ENCODE measurements at places on chromosomes 13 and 19.

- peak; percentile 72 for DNase-seq
Observed at GRCh38 chr19:13588957-13589833, 82.9 kb upstream of the CACNA1A start.

DNA sequence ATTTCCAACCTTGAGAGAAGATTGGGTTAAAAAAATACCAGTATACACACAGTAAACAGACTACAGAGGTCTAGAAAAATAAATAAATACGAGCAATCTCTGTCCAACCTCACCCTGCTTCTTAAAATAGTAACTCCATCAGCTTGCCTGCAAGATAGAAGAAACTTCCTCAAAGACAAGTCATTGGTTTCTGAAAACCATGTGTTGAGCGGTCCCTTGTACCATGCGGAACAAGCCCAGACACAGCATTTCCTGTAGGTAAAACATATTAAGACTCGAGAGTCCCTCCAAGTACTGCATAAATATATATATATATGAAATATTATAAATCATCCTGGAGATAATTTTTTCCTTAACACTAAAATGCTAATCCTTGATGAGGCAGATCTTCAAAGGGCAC lies 157.4 kb downstream of the MZT1 start:
- no peak for DNase-seq

DNA sequence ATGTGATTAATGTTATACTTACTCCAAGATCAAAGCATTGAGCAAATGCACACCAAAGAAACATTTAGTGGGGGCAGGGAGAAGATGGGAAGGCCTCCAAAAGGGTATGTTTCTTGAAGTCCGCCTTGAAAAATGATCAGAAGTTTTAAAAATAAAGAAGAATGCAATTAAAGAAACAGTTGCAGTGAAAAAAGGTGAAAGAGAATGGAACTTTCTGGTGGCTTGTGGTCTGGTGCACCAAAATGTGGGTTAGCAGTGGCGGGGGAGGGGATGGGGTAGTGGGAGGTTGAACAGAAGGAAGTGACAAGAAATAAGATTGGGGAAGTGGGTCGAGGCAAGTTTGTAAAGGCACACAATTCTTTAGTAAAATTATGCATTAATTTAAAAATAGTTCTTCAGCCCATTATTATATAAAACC lies 2.5 kb downstream of the LCP1 start:
- DNase-seq = peak; percentile 94

DNA sequence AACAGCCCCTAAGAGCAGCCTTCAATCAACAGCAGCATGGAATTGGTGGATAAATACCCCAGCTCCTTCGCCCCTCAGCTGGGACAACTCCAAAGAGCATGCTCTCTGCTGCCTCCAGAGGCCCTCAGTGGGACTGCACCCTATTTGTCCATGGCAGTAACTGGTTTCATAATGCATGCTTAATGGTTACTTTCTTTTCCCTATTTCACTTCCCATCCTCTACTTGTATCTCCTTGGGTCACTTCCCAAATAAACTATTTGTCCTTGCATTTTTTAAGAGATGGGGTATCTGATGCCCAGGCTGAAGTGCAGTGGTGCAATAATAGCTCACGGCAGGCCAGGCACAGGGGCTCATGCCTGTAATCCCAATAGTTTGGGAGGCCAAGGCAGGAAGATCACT lies 13.5 kb upstream of the TPM4 start:
- DNase-seq = peak; percentile 74

DNA sequence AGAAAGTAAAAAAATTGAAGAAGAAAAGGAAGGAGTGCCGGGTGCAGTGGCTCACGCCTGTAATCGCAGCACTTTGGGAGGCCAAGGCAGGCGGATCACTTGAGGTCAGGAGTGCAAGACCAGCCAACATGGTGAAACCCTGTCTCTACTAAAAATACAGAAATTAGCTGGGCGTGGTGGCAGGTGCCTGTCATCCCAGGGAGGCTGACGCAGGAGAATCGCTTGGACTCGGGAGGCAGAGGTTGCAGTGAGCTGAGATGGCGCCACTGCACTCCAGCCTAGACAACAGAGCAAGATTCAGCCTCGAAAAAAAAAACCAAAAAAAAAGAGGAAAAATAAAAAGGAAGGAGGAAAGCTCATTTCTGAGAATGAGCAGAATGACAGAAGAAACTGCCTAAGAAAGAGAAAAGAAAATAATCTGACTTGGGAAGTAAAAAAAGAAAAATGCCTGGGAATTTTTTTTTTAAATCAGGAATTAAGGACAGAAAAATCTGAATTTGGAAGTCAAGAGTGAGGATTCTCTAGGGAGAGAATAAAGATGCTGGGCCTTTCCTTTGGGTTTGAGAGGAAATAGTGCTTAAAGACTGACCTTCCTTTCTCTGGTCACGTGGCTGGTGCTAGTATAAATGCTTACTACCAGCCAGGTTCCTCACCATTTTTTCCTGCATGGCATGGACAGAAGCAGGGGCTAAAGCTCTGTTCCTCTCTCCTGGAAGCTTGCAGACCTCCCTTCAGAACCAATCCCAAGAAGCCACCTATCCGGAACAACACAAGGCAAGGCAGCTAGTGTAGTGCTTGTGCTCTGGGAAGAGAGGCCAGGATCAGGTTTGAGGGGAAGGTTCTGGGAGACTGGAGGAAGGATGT lies at the start of gene FFAR2:
TSS of gene FFAR2 (plus strand) at position 652 of the 864 bp plus-strand sequence. CDS start 1,458 bp downstream, outside the sequence.
- no peak for DNase-seq

DNA sequence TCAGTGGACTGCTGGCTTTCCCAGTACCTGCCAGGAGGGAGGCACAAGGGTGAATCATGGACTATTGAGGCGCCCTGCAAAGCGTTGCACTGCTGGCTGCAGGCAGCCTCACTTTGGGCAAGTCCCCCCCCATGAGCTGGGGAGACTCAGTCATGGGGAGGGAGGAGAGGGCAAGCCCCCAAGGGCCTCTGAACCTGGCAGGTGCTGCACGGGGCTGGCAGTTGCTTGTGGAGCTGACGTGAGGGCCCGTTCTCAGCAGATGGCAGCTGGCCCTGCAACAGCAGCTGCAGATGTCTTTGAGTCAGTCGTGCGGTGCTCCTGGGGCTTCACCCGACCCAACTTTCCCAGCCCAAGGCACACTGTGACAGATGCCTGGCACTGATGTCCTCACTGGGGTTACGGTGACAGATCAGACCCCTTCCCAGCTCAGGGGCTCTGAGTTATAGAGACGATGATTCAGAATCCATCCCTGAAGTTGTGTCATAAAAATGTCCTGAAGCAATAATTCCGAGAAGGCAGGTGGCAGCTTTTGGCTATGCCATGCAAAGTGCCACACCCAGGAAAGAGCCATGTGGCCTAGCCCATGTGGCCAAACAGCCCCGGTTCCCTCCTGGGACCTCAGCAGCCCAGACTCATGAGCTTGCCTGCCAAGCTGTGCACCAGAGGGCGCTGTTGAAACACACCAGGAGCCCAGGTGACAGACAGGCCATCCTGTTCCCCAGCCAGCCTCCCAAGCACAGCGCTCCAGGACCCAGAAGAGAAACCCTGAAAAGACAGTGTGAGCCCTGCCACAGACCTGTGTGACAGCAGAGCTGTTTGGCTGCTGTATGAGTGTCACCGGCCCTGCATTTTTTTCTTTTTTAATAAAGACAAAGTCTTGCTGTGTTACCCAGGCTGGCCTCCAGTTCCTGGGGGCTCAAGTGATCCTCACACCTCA lies 53.6 kb upstream of the LDLR start:
- peak; percentile 91 for DNase-seq

DNA sequence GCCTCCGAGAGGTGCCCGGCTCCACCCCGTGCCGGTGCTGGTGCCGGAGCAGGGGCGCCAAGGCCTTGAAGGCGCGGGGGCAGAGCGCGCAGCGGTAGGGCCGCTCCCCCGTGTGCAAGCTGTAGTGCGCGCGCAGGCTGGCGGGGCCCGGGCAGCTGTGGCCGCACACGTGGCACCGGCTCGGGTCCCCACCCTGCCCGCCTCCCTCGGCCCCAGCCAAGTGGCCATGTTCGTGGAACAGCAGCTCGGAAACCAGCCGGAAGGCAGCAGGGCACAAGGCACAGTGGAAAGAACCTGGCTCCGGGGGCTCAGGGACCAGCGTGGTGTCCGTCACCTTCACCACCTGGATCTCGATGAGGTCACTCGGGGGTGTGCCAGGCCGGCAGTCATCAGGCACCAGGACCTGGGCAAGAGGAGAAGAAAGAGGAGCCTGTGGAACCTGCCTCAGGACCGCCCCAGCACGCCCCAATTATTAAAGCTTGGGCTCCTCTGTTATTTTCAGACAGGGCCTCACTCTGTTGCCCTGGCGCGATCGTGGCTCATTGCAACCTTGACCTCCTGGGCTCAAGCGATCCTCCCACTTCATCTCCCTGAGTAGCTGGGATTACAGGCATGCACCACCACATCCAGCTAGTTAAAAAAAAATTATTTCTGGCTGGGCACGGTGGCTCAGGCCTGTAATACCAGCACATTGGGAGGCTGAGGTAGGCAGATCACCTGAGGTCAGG lies 2.0 kb downstream of the ZNF784 start:
- peak; percentile 72 for DNase-seq

GRCh38 chr19:2337329-2337707 lies 8.8 kb downstream of the SPPL2B start:
- no peak for DNase-seq

DNA sequence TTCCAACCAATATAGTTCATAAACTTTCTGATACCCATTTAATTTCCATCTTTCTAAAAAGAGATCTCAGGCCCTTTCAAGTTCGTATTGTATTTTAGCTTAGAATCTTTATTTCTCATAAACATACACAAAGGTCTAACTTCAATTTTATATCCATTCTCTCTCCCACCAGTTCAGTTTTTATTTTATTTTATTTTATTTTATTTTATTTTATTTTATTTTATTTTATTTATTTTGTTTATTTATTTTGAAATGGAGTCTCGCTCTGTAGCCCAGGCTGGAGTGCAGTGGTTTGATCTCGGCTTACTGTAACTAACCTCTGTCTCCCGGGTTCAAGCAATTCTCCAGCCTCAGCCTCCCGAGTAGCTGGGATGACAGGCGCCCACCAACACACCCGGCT lies 552.8 kb downstream of the SLITRK5 start:
- DNase-seq = no peak

- DNase-seq = no peak
Observed at GRCh38 chr19:38262585-38263268, 1.6 kb upstream of the SPINT2 start.

GRCh38 chr13:110902370-110902769 lies 12.5 kb downstream of the ANKRD10 start:
- DNase-seq = no peak

- peak; percentile 95 for DNase-seq
Observed at GRCh38 chr19:53868892-53869804, 1.5 kb downstream of the MYADM start.

GRCh38 chr13:113669231-113669754 lies 2.3 kb downstream of the GRK1 start:
- DNase-seq = no peak

- DNase-seq = no peak
Observed at GRCh38 chr13:42777467-42777866, 3.9 kb upstream of the FAM216B start.

DNA sequence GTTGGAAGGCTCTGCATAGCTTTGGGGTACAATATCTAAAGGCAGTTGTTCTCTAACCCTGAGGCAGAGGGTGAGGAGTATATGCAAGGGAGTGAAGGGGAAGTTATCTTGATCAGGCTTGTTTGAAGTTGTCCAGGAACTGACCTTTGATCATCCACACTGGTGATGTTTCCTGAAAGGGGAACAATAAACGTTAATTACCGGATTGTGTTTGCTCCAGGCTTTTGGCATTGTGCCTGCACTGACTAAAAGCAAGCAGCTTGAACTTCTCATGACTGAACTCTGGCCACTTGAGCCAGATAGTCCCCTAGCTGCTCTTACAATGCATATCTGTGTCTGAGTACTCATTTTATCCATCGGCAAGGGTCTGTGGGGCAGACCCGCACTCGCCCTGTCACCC lies 27.0 kb upstream of the ZNF726 start:
- DNase-seq = no peak

GRCh38 chr13:99316657-99317256 lies 9.6 kb upstream of the GPR183 start:
- DNase-seq = no peak

- DNase-seq = peak; percentile 71
Observed at GRCh38 chr13:60572003-60572798, 175.2 kb downstream of the TDRD3 start.

DNA sequence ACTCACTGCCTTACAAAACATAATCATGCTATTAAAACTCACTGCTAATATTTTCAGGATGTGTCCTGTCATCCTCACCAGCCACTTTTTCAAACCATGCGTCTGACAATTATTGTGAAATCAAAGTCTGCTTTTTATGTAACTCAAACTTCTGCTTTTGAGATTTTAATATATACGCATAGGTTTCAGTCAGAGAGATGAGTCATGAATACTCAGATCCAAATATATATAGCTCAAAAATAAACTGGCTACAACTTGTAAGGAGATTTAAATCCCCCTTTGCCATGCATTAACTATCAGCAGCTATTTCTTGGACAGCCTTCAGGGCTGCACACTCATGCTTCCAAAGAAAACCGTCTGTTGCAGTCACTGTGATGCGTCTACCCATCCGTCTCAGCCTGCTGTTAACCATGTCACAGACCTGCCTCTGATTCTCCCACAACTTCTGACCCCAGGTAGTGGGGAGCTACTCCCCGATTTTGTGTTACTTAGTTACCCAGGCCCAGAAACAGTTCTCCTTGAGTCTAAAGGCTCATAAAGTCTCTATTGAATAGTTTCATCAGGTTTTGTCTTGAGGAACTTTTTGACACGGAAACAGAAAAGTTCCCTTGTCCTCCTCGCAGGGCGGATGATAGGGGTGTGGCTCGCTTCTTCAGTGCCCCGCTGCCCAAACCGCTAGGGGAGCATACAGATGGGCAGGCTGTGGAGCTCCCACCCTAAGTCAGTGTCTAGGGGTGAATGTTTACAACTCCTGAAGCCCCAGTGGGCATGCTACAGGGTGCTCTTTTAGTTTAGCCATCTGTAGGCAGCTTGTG lies 33.8 kb upstream of the SGCG start:
- DNase-seq = peak; percentile 80

DNA sequence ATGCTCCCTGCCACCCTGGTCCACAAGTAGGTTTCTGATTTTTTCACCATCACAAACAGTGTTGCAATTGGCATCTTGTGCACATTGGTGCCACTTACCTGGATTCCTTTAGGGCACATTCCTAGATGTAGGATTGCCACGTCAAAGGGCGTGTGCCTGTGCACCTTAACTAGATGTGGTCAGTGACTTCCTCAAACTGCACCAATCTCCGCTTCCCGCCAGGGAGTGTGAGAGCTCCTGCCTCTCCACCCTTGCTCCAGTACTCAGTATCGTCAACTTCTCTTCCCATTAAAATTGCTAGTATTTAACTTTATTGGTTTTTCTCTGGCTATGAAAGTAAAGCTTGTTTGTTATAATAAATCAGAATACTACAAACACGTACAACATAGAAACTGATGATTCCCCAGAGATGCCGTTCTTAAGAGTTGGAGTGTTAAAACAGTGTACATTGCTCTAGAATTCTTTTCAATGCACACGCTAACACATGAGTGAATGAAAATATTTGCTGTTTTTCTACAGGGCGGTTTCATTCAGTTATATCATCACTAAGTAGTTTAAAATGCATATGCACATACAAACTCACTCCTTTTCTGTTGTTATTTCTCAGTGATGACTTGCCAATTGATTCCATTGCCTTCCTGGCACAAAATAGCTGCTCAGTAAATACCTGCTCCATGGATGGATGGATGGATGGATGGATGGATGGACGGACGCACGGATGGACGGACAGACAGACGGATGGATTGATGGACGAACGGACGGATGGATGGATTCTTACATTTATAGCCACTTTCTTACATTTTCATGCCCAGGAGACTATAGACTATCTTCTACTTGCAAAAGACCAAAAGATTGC lies 23.4 kb downstream of the CCNE1 start:
- DNase-seq = no peak

- DNase-seq = no peak
Observed at GRCh38 chr19:33450689-33451088, 70.9 kb downstream of the PEPD start.

GRCh38 chr13:74047931-74048600 lies 86.1 kb downstream of the KLF12 start:
- no peak for DNase-seq
